ENCODE measurements at places on chromosomes 16 and 17.

DNA sequence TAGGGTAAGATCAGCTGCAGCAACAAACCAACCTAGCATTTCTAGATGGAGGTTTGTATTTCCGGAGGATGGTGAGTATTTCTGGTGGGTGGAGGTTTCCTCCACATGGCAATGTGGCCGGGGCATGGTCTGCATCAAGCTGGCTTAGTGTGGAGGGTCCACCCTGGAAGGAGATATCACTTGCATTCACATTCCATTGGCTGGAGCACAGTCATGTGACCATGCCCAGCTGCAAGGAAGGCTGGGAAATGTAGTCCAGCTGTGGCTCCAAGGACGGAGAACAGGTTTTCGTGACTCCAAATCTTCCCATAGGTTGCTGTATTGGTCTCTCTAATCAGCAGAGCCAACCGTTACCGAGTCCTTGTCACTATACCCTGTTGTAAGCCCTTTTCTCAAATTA lies 68.7 kb downstream of the RAI1 start:
- DNase-seq, result peak; percentile 44

GRCh38 chr16:70750893-70751467 lies 50.0 kb downstream of the VAC14 start:
- peak; percentile 65 for DNase-seq

DNA sequence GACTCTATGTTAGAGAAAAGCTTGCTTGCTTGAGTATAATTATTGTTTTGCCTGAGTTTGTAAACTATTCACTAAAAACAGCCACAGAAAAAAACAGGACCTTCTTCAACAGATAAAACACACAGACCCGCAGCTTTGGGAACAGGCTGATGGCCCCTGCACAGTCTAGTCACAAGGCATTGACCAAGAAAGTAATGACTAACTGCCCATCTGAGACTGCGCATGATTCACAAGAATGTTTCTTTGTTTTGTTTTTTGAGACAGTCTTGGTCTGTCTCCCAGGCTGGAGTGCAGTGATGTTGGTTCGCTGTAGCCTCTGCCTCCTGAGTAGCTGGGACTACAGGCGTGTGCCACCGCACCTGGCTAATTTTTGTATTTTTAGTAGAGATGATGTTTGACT lies 2.8 kb upstream of the ZKSCAN2 start:
- peak; percentile 59 for DNase-seq

DNA sequence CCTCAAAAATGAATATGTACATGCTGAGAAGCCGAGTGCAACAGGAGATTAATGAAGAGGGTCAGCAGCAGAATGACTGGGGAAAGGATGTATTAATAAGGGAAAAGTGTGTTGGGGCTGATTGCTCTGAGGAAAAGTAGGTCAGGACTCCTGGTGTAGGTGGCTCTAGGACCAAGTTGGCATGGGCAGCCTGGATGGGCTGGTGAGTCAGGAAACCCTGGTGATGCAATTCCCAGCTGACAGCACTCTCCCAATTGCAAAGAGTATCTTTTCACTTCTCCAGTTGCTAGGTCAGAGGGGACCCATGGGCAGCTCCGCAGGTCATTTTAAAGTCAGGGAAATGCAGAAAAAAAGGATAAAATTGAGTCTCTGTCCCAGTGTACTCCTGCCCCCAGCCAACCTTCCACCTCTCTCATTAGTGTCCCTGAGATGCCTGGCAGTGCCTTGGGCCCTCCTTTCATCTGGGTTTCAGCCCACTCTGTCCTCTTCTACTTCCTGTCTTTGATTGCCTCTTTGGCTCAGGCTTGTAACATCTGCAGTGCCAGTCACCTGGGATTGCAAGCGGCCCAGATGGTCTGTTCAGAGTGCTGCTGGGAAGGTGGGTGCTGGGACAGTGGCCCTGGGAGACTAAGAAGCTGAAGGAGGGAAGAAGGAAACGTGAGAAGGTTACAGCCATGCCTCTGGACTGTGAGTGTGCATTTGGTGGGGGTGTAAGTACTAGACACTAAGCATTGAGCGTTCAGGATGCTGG lies 2177.2 kb downstream of the TP53TG3F start:
- no peak for DNase-seq

GRCh38 chr17:7156342-7156940 lies 22.7 kb downstream of the ASGR1 start:
- peak; percentile 36 for DNase-seq

DNA sequence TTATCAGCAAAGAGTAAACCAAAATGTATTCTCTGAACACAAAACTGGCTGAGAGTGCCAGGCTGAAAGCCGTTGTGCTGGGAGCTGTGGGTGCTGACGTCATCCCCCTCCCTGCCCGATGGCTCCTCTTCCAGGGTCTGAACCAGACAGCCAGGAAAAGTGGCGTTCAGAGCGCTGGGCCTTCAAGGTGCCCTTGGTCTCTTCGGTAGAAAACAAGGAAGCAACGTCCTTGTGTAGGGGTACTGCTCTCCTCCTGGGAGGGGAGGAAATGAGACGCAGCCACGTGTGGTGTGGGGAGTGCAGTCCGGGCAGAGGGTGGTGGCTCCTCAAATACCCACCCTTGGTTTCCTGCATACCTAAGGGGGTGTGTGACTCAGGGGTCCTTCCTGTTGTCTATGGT lies 394.7 kb downstream of the SEC14L1 start:
- no peak for DNase-seq

GRCh38 chr16:12310286-12310685 lies 333.8 kb downstream of the SNX29 start:
- no peak for DNase-seq

DNA sequence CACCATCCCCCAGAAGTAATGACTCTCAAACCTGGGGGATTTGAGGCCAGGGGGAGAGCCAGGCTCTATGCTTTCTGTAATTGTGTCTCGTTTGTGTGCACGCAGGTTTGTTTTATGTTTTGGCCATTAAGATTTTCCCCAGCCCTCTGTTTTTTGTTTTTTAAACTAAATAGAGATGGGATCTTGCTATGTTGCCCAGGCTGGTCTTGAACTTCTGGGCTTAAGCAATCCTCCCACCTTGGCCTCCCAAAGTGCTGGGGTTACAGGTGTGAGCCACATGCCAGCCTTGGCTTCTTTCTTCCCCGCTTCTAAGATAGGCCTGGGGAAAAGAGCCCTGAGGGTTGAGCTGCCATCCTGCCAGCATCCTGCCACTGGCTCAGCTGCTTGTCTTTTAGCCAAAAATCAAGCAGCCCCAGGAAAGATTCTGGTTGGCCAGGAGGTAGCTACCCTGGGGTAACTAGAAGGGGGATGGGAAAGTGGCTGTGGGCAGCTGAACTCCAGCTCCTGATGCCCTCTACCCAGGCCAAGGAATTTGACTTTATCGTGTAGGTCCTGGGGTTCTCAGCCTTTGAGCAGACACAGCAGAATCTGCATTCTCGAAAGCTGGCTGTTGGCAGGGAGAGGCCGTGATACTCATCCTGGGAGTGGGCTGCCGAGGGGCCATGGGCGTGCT lies 18.4 kb downstream of the KDM8 start:
- no peak for DNase-seq

GRCh38 chr17:16027708-16028584 lies 28.3 kb downstream of the TTC19 start:
- peak; percentile 62 for DNase-seq

GRCh38 chr17:67080804-67081203 lies 36.5 kb downstream of the CACNG1 start:
- DNase-seq, result no peak

- DNase-seq, result no peak
Observed at GRCh38 chr16:80468029-80468428, 72.8 kb upstream of the DYNLRB2 start.

DNA sequence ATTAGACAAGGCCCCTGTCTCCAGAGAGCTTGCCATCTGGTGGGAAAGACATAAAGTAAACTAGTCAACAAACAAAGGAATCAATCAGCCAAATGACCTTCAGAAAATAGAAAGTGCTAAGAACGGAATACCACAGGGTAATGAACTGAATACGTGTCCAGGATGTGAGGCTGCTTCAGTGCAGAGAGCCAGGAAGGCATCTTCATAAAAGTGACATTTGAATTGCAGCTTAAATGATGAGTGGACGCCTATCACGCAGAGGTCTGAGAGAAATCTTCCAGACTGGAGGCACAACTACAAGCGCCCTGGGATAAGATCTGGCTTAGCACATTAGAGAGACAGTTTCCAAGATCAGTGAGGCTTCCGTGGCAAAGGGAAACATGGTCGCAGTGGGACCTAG lies 574.1 kb upstream of the CDH8 start:
- DNase-seq, result no peak

DNA sequence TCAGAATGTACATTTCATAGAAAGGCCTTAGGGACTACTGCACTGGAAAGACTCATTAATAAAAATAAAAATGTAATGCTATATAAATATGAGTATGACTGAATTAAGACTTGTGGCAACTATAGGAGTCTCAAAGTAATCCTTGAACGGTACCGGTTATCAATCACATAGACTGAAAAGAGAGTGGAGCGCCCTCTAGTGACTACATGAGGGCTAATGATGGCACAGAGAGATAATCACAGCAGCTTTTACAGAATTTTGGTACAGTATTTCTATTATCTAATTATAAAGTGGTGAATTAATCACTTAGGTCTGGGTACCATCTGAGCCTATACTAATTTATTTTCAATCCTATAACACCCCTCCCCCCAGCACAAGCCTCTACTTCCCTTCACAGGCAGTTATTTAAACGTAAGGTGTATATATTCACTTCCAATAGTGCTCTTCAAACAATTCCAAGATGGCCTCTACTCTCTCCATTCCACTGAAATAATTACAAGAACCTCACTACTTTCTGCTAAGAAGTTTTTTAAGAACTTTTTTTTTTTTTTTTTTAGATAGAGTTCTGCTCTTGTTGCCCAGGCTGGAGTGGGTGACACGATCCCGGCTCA lies 40.7 kb upstream of the ANKFY1 start:
- DNase-seq, result peak; percentile 56

DNA sequence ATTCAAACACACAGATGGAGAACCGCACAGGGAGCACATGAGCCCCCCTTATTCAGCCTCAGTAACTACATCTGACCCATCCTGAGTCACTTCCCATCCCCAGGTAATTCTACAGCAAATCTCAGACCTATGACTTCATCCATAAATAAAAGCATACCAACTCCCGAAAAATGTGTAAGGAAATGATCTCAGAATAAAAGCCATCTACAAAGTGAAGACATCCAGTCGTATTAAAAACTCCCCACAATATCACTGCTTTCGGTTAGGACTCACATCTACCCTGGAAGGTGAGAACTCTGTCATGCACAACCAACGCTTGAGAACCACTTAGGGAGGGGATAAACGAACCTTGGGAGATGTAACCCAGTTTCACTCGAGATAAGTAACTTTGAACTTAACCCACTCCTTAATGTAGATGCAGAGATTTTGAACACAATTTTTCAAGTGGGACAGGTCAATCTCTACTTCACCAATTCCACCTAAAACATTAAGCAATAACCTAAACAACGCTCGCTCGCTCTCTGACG lies 1.3 kb downstream of the USP36 start:
- DNase-seq, result no peak

GRCh38 chr16:85505794-85506634 lies 107.1 kb upstream of the GSE1 start:
- no peak for DNase-seq

GRCh38 chr16:4706871-4707270 lies 13.5 kb downstream of the NUDT16L1 start:
- no peak for DNase-seq

GRCh38 chr17:21445091-21445650 lies 69.0 kb downstream of the KCNJ12 start:
- no peak for DNase-seq

- peak; percentile 96 for DNase-seq
Observed at GRCh38 chr16:50282010-50282538, 15.7 kb downstream of the ADCY7 start.

DNA sequence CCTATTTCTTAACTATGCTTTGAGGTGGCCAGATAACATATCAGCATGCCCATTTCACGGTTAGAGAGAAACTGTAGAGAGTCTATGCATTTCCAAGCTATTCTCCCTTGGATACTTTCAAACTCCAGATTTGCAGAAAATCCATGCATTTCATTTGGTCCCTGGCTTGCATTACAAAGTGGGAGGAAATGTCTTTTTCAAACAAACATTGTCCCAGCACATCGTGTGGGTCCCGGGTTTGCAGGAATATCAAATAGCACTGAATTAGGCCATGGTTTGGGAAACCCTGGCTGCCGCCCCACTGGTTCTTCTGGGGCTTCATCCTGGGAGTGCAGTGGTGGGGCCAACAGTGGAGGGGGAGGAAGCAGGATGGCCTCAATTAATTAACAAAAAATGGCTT lies 171.9 kb downstream of the IRX5 start:
- no peak for DNase-seq

Data from inflammatory macrophage treated with lipopolysaccharide for 4 hours (primary cell).